ENCODE measurements at places on chromosomes 7 and 10.

DNA sequence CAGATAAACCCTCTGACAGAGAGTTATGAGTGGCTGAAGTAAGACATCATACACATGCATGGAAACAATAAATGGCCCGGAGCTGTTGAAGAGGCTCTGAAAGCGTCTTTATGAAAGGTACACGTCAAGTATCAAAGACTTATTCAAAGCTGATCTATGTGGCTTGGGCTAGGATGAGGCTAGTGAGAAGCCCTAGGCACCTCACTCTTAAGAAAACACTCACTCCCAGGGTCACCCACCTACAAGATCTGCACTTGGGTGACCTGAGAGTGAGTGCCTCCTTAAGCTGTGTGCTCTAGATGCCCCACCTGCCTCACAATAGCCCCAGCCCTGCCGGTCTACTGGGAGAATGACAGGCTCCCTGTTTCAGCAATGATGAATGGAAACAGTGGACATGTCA, 1.1 kb upstream of the GIMAP1 start:
- peak overlapping the region; percentile 86 for H3K4me3 ChIP-seq
- H3K27me3 ChIP-seq, result no peaks in the 10 kb centered on the region
- H3K27ac ChIP-seq, result peak overlapping the region; percentile 91
- DNase-seq, result no peak
- peaks cover 46% of the 10 kb centered on the region for H3K4me1 ChIP-seq
- H3K36me3 ChIP-seq, result peaks cover 33% of the 10 kb centered on the region

DNA sequence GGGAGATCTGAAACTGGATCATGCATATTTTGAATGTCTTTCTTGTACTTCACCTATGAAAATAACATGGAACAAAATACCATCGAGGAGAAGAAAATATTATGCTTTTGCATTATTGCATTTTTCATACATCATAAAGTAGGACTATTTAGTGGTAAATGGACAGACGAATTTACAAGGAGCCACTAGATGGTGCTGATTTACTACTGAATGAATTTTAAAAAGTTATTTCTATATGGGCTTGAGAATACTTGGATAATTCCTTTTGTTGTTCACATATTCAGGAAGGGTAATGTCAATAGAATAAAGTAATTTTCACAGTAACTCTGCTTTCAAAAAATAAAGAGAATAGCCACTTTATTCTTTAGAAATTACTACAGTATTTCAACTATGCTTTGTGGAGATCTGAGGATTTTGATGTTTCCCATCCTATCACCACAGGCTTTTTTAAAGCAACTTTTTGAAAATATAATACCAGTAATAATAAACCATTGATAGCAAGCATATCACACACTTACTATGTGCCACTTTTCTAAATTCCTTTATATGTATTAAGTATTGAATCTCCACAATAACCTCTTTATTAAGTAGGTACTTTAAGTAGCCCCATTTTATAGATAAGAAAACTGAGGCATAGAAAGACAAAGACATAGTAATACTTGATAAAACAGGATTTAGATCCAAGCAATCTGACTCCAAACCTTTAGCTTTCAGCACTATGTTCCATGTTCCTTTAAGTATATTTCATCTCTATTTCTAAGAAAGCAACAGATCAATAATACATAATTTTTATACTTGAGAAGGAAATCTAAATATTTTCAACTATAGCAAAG, 38.6 kb downstream of the NEBL start:
- H3K27me3 ChIP-seq, result no peaks in the 10 kb centered on the region
- H3K36me3 ChIP-seq, result no peaks in the 10 kb centered on the region
- H3K27ac ChIP-seq, result no peak overlapping the region
- H3K4me3 ChIP-seq, result no peak overlapping the region
- no peak for DNase-seq
- no peaks in the 10 kb centered on the region for H3K4me1 ChIP-seq

DNA sequence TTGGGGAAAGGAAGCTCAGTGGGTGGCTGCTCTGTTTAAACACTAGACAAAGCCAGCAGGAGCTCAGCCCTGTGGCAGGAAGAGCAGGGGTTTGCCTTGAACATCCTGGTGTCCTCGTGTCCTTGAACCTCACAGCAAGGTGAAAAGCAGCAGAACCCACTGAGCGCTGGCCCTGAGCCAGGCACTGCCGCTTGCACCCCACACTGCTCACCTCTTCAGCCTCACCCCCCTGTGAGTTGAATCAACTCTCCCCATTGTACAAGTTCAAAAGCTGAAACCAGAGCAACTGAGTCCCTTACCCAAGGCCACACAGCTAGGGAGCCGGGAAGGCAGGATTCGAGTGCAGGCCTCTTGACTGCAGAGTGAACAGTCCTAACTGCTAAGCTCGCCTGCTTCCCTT, 32.0 kb downstream of the SLC29A3 start:
- H3K4me3 ChIP-seq, result no peak overlapping the region
- H3K4me1 ChIP-seq, result no peaks in the 10 kb centered on the region
- no peak overlapping the region for H3K27ac ChIP-seq
- H3K36me3 ChIP-seq, result peaks cover 5% of the 10 kb centered on the region

GRCh38 chr7:149494738-149495368, 2.8 kb downstream of the ZNF746 start:
- DNase-seq, result no peak
- H3K27me3 ChIP-seq, result no peaks in the 10 kb centered on the region
- H3K36me3 ChIP-seq, result peaks cover 38% of the 10 kb centered on the region
- H3K4me1 ChIP-seq, result peaks cover 22% of the 10 kb centered on the region

- H3K4me1 ChIP-seq, result peaks cover 2% of the 10 kb centered on the region
- no peaks in the 10 kb centered on the region for H3K27me3 ChIP-seq
- H3K36me3 ChIP-seq, result no peaks in the 10 kb centered on the region
- DNase-seq, result no peak
- no peak overlapping the region for H3K4me3 ChIP-seq
- no peak overlapping the region for H3K27ac ChIP-seq
These were observed 272.3 kb downstream of the PTPRN2 start for GRCh38 chr7:158315326-158315725.

GRCh38 chr7:114921631-114922025, 266 bp upstream of the MDFIC start:
- peak overlapping the region; percentile 88 for H3K4me3 ChIP-seq
- no peaks in the 10 kb centered on the region for H3K27me3 ChIP-seq
- peaks cover 26% of the 10 kb centered on the region for H3K4me1 ChIP-seq

DNA sequence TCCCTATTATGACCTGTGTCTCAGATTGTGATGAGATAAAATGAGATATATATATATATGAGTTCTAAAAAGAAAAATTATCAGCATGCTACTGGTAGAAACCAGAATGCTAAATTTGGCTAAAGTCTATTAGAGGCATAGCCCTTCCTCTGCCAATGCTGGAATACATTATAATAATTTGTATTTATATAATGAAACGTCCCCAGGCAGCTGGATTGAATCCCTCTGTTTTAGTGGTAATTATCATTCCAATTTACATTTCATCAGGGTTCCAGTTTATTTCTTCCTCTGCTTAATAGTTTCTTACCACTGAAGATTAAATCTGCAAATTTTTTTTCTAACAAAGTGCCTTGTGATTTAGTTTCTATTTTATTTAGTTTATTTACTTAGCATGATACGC, 71.8 kb upstream of the ABI1 start:
- peaks cover 3% of the 10 kb centered on the region for H3K36me3 ChIP-seq
- H3K4me1 ChIP-seq, result no peaks in the 10 kb centered on the region
- H3K27ac ChIP-seq, result no peak overlapping the region
- DNase-seq, result no peak
- H3K27me3 ChIP-seq, result peaks cover 5% of the 10 kb centered on the region
- H3K4me3 ChIP-seq, result no peak overlapping the region

- H3K4me1 ChIP-seq, result no peaks in the 10 kb centered on the region
- H3K4me3 ChIP-seq, result no peak overlapping the region
- H3K27ac ChIP-seq, result no peak overlapping the region
- no peaks in the 10 kb centered on the region for H3K27me3 ChIP-seq
- H3K36me3 ChIP-seq, result no peaks in the 10 kb centered on the region
These were observed 283.2 kb downstream of the SORCS3 start for GRCh38 chr10:104924101-104924795.

- H3K27me3 ChIP-seq, result no peaks in the 10 kb centered on the region
- H3K27ac ChIP-seq, result no peak overlapping the region
- no peaks in the 10 kb centered on the region for H3K4me1 ChIP-seq
- DNase-seq, result no peak
These were observed 655.7 kb downstream of the INHBA start for GRCh38 chr7:41047211-41047610.

DNA sequence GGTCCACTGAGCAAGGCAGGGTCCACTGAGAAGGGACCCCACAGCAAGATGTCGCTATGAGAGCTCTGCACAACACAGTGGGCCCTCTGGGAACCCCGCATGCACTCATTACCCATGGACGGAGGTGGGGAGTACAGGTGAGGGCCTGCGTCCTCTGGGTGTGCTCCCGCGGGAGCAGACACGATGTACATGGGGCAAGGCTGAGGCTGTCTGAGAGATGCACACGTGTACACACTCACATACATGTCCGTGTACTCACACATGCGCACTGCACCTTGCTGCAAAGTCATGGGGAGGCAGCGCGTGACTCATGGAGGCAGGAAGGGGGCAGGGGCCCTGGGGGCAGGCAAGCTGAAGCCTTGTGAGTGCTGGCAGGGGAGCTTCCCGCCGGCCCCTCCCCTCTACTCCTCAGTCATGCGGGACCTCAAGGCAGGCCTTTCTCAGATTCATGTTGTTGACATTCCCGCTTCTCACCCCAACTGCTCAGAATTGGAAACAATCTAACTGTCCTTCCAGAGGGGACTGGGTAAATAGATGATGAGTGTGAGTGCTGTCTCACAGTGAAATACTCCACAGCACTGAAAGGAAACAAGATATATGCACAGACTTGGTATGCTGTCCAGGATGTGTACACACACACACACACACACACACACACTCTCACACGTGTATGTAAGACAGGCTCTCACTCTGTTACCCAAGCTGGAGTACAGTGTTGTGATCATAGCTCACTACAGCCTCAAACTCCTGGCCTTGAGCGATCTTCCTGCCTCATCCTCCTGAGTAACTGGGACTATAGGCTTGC, 40.0 kb downstream of the GOLGA7B start:
- H3K36me3 ChIP-seq, result no peaks in the 10 kb centered on the region
- peaks cover 11% of the 10 kb centered on the region for H3K27me3 ChIP-seq
- peak; percentile 66 for DNase-seq
- H3K4me3 ChIP-seq, result no peak overlapping the region

GRCh38 chr7:78379148-78379547, 580.6 kb downstream of the PHTF2 start:
- no peak overlapping the region for H3K4me3 ChIP-seq
- H3K27ac ChIP-seq, result no peak overlapping the region
- H3K36me3 ChIP-seq, result no peaks in the 10 kb centered on the region
- no peaks in the 10 kb centered on the region for H3K27me3 ChIP-seq
- DNase-seq, result no peak
- H3K4me1 ChIP-seq, result no peaks in the 10 kb centered on the region

DNA sequence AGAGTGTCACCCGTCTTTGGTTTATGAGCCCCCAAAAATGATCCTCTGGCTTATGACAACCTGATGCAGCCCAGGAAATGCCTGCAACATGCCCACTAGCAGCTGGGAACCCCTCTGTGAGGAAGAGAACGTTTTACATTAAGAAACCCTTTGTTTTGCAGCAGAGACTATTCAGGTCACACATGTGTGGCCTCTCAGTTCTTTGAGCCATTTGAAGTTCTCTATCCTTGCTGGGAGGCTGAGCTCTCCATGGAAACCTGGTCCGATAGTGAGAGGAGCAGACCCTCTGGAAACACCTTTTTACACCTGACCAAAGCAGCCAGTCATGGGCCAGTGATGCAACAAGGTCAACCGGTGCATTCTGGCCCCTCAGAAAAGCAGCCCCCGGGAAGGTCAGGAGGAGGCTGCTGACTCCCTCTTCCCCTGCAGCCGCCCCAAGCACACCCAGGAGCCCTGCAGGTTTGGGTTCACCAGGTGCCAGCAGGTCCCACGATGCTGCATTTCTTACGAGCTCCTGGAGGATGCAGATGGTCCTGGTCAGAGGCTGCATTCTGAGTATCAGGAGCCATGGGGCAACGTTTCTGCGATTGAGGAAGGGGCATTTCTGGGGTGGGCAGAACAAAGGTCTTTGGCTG, 134.3 kb downstream of the ZMYND11 start:
- no peak overlapping the region for H3K27ac ChIP-seq
- peaks cover 2% of the 10 kb centered on the region for H3K36me3 ChIP-seq
- H3K4me1 ChIP-seq, result peaks cover 12% of the 10 kb centered on the region

DNA sequence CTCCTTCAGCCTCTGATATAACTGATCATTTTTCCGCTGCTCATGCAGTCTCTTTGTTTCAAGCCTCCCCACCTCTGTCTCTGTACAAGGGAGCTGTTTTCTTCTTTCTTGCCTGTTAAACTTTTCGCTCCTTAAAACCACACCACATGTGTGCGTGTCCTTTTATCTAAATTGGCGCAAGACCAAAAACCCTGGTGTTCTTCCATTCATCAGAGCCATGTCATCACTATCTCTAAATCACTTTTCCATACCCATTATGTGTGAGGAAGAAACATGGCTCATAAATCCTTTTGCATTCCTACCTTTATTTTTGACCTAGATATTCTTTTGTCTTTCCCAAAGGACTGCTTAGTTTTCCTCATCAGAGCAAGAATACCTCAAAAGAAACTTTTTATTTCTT, 239.0 kb upstream of the IMMP2L start:
- peaks cover 2% of the 10 kb centered on the region for H3K36me3 ChIP-seq
- no peak overlapping the region for H3K27ac ChIP-seq
- no peaks in the 10 kb centered on the region for H3K27me3 ChIP-seq
- H3K4me1 ChIP-seq, result no peaks in the 10 kb centered on the region
- no peak for DNase-seq
- no peak overlapping the region for H3K4me3 ChIP-seq

GRCh38 chr7:111138586-111138985, 47.7 kb downstream of the LRRN3 start:
- H3K27ac ChIP-seq, result peak overlapping the region; percentile 83
- H3K4me3 ChIP-seq, result peak overlapping the region; percentile 34
- DNase-seq, result no peak
- H3K27me3 ChIP-seq, result no peaks in the 10 kb centered on the region

- H3K36me3 ChIP-seq, result peaks cover 6% of the 10 kb centered on the region
- peak overlapping the region; percentile 35 for H3K27ac ChIP-seq
- H3K27me3 ChIP-seq, result peaks cover 37% of the 10 kb centered on the region
- peak overlapping the region; percentile 53 for H3K4me3 ChIP-seq
These were observed 10.2 kb upstream of the IL2RA start for GRCh38 chr10:6072215-6072934.

GRCh38 chr7:30331338-30331737, 46.9 kb downstream of the ZNRF2 start:
- peak overlapping the region; percentile 86 for H3K27ac ChIP-seq
- DNase-seq, result no peak
- H3K4me1 ChIP-seq, result peaks cover 43% of the 10 kb centered on the region
- H3K36me3 ChIP-seq, result peaks cover 4% of the 10 kb centered on the region

DNA sequence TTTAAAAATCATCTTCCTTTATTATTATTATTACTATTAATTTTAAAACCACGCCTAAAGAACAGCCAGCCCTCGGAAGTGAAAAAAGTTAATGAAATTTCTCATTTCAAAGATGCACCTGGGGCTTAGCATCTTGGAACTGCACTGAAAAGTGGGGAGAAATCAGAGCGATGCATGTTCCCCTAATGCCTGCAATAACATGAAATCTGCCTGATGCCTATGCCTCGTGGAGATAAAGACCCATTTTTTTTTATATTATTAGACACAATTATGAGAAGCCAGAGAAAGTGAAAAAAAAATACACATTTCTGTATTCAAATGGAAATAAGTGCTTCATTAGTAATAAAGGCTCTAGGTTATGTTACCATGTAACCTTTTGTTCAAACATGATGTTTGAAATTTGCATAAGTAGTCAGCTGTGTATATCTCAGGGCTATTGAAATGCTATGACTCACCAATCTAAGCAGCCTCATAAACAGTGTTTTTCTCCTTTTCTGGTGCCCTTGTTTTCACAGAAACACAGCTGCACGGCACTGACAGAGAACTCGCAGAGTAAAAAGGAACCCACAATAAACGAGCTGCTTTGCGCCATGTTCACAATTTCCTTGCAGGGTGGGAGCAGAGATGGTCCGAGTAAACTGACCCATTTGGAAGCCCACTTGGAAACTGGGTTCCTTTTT, 175.8 kb upstream of the PRKCQ start:
- no peaks in the 10 kb centered on the region for H3K36me3 ChIP-seq
- peaks cover 54% of the 10 kb centered on the region for H3K27me3 ChIP-seq
- no peak overlapping the region for H3K27ac ChIP-seq
- H3K4me1 ChIP-seq, result no peaks in the 10 kb centered on the region
- no peak for DNase-seq
